ENCODE measurements at places on chromosomes 1 and 21.

GRCh38 chr1:100622966-100623762, 85.2 kb downstream of the GPR88 start:
- no peak for DNase-seq

GRCh38 chr1:116497656-116498055, 73.2 kb downstream of the CD58 start:
- DNase-seq = no peak

GRCh38 chr1:81921344-81921743, 120.6 kb downstream of the ADGRL2 start:
- no peak for DNase-seq

GRCh38 chr1:15259622-15260007, 12.6 kb downstream of the FHAD1 start:
- no peak for DNase-seq

DNA sequence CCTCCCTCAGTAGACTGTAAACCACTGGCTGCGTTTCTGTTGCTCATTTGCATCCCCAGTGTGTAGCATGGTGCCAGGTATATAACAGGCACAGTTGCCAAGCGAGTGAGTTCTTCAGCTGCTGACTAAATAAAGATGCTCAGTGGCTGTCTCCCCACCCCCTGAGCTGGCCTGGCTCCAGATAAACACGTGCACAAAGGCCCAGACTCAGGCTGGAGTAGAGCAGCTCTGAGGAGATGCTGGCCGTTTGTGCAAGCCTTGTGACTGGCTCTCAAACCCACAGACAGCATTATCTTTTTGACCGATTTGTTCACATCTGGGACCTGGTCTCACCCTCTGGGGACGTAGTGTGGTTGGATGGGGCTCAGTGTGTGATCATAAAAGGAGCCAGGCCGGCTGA, 7.1 kb downstream of the CHRNB2 start:
- DNase-seq = no peak

GRCh38 chr1:221469476-221469875, 272.4 kb downstream of the DUSP10 start:
- no peak for DNase-seq

DNA sequence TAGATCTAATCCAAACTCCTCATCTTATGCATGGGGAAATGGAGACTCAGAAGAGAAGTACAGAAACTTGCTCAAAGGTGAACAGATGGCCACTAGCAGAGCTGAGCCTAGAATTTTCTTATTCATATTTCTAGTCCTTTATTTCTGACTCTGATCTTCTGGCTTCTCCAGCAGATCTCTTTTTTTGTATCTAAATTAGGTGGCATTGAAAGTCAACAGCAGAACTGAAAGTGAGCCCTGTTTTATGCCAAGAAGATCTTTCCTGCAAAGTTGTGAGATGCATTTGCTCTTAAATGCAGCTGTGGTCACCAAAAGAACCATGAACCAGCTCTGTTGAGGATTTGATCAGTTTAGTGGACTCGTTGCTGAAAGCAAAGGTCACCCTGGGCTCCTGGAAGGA, 75.5 kb downstream of the KAZN start:
- no peak for DNase-seq

- DNase-seq = no peak
These were observed 63.7 kb upstream of the EPS8L3 start for GRCh38 chr1:109827466-109827865.

GRCh38 chr1:9594471-9595155, 5.9 kb downstream of the TMEM201 start:
- DNase-seq = no peak

- DNase-seq = no peak
These were observed 7.6 kb upstream of the CD1A start for GRCh38 chr1:158246650-158247049.

- DNase-seq = no peak
These were observed 25.0 kb upstream of the PHTF1 start for GRCh38 chr1:113784104-113784779.

DNA sequence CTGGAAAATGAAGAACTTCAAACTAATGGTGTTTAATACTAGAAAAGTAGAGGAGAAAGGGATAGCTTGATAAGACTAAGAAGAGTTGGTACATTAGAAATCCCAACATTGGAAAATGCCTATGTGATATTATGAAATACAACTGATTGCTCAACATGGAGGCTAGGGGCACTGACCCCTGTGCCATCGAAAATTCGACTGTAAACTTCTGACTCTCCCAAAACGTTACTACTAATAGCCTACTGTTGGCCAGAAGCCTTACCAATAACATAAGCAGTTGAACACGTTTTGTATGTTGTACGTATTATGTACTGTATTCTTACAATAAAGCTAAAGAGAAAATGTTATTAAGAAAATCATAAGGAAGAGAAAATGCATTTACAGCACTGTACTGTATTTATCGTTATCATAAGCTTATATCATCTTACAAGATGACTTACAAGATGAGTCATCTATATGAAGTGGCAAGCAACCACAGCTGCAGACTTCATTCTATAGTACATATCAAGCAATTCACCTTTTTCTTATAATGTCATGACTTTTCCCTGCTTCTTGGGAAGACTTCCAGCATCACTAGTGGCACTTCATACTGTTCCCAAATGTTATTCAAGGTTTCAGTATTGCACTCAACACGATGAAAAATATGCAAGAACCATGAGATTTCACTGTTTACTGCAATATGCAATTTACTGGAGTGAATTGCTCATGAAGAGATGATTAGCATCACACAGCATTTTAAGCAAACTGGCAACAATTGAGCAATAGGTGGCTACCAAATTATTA, 12.9 kb upstream of the CTSK start:
- no peak for DNase-seq

GRCh38 chr1:16145030-16145661, 10.7 kb downstream of the EPHA2 start:
- DNase-seq = no peak

DNA sequence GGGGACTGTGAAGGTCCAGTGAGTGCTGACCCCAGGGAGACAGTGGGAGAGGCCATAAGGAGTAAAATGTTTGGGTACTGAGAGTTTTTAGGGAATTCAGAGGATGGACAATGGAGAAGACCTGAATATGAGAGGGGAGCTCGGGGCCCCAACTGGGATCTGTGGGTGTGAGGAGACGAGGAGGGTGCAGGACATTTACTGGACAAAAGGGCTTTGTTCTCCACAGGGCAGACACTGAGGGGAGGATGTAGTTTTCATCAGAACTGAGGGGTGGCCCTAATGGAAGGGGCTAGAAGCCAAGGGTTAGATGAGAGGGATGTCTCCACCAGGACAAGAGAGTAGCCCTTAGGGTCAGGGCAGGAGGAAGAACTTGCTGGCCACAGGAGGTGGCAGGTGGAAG, 30.0 kb downstream of the TMCC2 start:
- DNase-seq = no peak

DNA sequence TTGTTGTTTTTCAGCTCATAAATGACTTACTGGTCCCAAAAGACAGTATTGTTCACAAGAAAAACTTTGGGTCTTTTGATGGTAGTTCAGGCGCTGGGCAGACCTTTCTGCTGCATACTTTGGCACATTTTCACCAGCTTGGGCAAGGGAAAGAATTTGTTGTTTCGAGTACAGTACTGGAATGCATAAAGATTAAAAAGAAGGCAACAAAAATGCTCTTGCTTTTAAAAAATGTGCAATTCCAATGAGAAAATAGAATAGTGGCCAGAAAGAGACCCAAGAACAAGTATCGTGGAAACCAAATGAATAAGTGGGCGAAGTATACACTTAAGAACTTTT, 56.0 kb downstream of the CLIC6 start:
- DNase-seq = no peak

- DNase-seq = no peak
These were observed 19.3 kb downstream of the C1orf167 start for GRCh38 chr1:11781297-11781696.

DNA sequence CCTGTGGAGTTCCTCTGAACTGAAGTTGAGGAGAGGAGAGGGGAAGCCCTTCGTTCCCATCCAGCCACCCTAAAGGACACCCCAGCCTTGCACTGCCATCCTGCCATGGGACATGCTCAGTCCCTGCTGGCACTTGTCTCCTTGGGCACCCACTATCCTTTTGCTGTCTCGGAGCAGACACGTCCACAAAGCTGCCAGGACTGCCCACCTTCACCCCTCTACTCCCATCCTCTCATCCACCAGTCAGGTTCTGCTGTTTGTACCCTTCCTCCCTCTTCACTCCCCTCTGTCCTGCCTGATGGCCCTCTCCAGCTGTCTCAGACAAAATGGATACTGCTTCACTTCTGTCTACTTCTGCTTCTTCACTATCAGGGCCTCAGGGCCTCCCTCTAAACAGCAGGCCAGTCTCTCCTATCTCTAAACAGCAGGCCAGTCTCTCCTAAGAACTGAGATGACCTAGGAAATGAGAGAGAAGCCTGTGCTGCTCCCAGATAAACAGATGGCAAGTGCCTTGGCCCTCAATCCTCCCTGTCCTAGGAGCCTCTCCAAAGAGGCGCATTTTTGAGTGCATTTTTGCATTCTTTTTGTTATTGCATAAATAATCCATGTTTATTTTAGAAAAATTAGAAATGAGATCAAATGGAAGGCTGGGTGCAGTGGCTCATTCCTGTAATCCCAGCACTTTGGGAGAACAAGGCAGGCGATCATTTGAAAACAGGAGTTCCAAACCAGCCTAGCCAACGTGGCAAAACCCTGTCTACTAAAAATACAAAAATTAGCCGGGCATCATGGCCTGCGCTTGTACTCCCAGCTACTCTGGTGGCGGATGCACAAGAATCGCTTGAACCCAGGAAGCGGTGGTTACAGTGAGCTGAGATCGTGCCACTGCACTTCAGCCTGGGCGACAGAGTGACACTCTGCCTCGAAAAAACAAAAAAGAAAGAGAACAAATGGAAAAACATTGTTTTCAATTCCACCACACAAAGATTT, 4.4 kb upstream of the PYCR2 start:
- DNase-seq = peak; percentile 4

DNA sequence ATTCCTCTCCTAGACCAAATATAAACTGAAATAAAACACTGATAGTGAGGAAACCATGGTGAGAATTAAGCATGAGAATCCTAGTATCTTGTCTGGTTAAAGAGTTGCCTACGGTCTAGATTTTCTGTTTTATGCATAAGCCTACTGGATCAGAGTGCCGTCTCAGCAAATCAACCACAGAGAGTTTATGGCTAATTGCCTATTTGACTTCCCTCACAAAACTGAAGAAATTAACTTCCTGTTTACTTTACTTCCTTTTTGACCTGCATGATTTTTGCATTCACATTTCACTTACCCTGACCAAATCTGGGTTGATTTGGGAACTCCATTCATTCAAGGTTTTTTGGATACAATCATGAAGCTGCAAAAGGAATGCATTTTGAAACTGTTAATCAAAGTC, 5.0 kb downstream of the GCLM start:
- DNase-seq = no peak

- no peak for DNase-seq
These were observed 217.0 kb downstream of the S1PR1 start for GRCh38 chr1:101453844-101454243.

- no peak for DNase-seq
These were observed 49.1 kb downstream of the CAPN2 start for GRCh38 chr1:223761411-223761810.

DNA sequence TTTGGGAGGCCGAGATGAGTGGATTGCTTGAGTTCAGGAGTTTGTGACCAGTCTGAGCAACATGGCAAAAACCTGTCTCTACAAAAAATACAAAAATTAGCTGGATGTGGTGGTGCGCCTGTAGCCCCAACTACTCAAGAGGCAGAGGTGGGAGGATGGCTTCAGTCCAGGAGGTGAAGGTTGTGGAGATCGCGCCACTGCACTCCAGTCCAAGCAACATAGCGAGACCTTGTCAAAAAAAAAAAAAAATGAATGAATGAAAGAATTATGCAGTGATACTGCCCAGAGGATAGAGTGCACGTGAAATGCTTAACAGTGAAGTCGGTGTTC, 429 bp upstream of the DPH2 start:
- no peak for DNase-seq

DNA sequence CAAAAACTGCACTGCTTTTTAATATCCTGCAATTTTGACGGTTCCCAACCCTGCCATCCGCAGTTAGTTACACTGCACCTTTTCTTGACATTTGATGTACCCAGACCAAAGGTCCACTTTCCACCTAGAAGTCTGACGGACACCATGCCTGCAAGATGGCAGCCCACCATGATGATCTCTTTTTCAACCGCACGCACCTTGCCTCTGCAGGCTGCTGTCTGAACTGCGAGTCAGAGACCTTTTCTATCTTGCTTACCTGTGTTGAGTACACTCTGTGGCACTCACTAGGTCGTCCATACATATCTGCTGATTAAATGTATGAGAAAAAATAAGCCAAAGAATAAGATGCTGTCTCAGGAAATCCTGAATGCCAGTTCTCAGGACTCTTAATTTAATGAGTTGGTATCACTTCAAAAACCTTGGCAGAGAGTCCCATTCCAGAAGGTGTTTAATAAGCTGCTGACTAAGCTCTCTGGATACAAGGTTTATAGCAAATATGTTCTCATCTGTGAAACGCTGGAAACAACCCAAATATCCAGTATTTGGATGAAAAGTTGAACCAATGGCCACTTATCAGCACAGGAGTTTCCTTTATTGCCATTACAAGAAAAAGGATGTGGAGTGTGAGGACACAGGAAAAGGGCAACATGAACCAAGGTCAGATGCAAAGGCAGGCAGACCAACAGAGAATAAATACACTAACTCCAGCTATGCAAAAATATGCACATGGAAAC, 37.9 kb downstream of the GNG12 start:
- DNase-seq = no peak

DNA sequence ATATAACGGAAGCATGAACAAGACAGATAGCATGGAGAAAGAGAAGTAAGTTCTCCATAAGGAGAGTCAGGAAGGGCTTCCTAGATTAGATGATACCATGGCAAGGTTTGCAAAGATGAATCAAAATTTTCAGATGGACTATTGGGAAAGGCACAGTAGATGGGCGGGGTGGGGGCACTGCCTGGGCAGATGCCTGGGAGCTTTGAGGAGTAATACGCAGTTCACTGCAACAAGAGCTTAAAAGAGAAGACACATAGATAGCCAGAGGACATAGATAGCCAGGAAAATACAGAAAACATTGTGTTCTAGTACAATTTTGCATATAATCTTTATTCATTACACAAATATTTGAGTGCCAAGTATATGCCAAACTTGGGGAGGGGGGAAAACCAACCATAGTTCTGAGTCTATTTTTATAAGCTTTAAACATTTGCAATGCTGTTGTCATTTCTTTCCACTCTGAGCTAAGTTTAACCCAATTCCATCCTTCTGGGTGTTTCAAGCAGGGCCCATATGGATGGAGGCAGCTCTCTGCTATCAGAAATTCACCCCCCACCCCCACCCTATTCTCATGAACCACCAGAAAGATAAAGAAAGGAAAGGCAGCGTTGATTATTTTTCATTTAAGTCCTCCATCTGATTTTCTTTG, 120.6 kb downstream of the NUF2 start:
- no peak for DNase-seq

- peak; percentile 65 for DNase-seq
These were observed at the start of gene PPT1 for GRCh38 chr1:40096977-40097782. Gene PPT1 (minus strand): TSS chr1:40097252. CDS start chr1:40097238, 14 bp downstream.

GRCh38 chr1:239250353-239251035, 135.9 kb upstream of the CHRM3 start:
- DNase-seq = no peak

- DNase-seq = no peak
These were observed 265.2 kb upstream of the VAMP3 start for GRCh38 chr1:7505771-7506453.

GRCh38 chr1:91805311-91805801, 80.6 kb downstream of the TGFBR3 start:
- DNase-seq = peak; percentile 17

- DNase-seq = no peak
These were observed 22.7 kb downstream of the CRYAA start for GRCh38 chr21:43191521-43191920.

- no peak for DNase-seq
These were observed 2.4 kb downstream of the CCDC17 start for GRCh38 chr1:45621501-45621836.

GRCh38 chr1:29532285-29532684, 296.0 kb downstream of the PTPRU start:
- DNase-seq = no peak
